ENCODE measurements at places on chromosomes 13 and 19.

GRCh38 chr19:13097463-13098258 is 5.0 kb downstream of the LYL1 start:
- no peak for DNase-seq

DNA sequence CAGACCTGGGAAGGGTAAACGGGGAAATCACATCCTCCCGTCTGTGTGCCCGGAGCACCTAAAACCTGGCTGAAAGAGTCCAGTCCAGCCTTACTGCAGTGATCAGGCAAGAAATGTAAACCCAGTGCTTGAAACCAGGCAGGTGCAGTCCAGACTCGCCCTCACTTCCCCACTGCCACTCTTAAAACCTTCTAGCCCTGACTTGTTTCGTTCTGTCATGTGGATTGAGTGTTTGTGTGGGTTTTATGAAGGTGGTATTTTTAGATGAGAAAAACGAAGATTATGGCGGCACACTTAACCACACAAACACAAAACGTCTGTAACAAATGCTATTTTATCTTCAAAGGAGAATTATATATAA is 839 bp upstream of the CKAP2 start:
- peak; percentile 42 for DNase-seq

DNA sequence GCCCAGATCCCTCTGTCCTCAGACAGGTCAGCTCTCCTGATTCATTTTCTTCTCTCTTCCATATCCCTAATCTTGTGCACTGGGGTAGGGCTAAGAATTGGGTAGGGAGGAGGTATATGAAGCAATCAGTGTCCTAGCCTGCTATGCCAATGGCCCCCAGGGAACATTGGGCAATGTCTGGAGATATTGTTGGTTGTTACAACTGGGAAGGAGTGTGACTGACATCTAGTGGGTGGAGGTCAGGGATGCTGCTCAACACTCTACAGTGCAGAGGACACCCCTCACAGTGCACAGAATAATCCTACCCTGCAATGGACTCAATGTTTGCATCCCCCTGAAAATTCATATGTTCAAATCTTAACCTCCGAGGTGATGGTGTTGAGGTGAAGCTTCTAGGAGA is 57.5 kb downstream of the CPAMD8 start:
- DNase-seq: no peak

GRCh38 chr13:110635405-110636002 is 20.2 kb downstream of the NAXD start:
- no peak for DNase-seq

GRCh38 chr13:40231751-40232150 is 434.7 kb downstream of the FOXO1 start:
- no peak for DNase-seq

DNA sequence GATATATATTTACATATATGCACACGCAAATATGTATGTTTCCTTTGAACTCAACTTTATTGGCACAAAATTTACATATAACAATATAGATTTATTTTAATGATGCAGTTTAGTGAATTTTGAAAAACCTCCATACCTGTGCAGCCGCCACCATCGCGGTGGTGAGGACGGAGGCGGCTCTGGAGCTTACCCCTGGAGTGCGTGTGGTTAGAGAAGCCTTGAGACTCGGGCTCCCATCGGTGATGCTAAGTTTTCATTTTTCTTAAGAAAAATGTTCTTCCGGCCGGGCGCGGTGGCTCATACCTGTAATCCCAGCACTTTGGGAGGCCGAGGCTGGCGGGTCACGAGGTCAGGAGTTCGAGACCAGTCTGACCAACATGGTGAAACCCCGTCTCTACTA is 31.8 kb downstream of the GJA3 start:
- DNase-seq: no peak

- DNase-seq: no peak
Observed at GRCh38 chr13:50809133-50810090, 34.1 kb downstream of the DLEU7 start.

GRCh38 chr19:49017666-49018351 is 918 bp upstream of the LHB start:
- DNase-seq: peak; percentile 36

DNA sequence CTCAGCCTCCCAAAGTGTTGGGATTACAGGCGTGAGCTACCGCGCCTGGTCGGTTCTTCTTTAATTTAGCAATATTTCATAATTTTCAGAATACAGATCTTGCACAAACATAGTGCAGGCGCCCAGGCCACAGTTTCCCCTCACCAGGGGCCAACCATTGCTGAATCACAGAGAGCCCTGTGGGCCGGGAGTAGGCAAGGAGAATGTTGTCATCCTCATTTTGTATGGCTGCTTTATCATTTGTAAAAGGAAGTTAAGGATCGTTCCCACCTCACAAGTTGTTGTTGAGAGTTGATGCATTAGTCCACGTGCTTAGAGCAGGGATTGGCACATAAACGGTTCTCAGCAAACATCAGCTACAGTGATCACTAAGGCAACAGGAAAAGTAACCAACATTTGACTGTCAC is 30.2 kb downstream of the MEIS3 start:
- DNase-seq: no peak

DNA sequence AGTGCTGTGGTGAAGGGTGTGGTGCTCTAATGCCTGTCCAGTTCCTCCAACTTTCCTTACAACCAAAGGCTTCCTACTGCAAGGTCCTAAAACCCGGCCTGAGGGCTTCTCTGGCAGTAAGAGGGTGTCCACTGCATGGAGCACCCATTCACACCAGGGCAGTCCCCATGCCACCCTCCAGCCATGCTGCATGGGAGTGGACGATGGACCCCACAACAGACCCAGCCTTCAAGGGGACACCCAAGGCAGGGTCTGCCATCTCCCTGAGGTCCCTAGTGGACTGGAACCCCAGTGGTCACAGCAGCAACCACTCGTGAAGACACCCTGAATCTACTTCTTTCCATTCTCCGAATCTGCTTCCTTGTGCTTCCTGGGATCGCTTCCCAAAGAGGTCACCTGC is 117.6 kb upstream of the SOX1 start:
- DNase-seq: no peak

GRCh38 chr13:40379196-40379595 is 287.2 kb downstream of the FOXO1 start:
- DNase-seq: no peak

DNA sequence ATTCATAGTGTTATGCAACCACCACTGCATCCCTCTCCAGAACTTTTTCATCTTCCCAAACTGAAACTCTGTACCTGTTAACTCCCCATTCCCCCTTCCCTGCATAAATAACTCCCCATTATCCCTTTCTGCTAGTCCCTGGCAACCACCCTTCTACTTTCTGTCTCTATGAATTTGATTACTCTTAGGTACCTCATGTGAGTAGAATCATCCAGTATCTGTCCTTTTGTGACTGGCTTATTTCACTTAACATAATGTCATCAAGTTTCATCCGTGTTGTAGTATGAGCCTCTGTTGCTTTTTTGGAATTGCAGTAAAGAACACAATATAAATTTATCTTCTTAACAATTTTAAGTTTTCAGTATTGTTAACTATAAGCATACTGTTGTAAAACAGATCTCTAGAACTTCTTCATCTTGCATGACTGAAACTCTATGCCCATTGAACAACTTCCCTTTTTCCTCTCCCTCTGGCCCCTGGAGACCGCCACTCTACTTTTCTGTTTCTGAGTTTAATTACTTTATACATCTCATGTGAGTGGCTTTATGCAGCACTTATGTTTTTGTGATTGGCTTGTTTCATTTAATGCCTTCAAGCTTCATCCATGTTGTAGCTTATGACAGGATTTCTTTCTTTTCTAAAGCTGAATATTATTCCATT is 87.3 kb upstream of the ABCC4 start:
- no peak for DNase-seq

- DNase-seq: no peak
Observed at GRCh38 chr13:102325321-102325720, 76.5 kb downstream of the FGF14 start.

DNA sequence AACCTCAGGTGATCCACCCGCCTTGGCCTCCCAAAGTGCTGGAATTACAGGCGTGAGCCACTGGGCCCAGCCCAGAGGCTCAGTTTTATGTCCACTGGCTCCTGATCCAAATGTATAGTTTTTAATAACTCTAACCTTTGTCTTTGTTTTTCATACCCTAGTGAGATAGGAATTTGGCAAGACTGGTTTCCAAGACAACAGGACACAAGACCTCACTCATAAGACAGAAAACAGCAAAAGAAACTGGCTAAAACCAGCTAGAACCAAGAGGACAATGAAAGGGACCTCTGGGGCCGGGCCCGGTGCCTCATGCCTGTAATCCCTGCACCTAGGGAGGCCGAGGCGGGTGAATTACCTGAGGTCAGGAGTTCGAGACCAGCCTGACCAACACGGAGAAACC is 27.6 kb downstream of the CPT1C start:
- DNase-seq: no peak

DNA sequence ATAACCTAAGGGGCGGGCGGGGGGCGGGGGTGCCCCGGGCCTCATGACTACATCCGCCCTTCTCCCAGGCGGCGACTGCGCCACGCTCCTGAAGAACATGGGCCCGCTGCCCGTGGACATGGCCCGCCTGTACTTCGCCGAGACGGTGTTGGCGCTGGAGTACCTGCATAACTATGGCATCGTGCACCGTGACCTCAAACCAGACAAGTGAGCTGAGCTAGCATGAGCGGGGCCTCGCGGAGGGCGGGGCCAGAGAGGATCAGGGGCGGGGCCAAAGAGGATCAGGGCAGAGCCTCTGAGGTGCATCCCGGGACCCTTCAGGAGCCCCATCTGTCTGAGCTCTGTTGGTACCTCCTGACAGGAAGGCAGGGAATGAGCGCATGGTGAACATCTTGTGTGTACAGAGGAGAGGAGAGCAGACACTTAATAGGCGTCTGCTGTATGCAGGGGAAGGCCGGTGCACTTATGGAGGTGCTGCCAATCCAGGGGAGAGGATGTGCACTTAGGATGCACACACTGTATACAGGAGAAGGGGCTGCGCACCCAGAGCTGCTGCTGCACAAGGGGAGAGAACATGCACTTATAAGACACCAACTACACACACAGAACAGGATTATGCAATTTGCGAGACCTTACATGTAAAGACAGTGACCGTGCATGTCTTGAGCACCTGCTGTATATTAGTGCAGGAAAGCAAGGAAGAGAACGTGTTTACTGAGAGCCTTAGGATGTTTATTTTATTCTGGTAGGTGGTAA is 20.9 kb upstream of the PIK3R2 start:
- DNase-seq: no peak

- DNase-seq: no peak
Observed at GRCh38 chr13:36882829-36883390, 37.1 kb downstream of the SMAD9 start.

GRCh38 chr13:109480011-109480955 is 306.1 kb downstream of the IRS2 start:
- DNase-seq: no peak

DNA sequence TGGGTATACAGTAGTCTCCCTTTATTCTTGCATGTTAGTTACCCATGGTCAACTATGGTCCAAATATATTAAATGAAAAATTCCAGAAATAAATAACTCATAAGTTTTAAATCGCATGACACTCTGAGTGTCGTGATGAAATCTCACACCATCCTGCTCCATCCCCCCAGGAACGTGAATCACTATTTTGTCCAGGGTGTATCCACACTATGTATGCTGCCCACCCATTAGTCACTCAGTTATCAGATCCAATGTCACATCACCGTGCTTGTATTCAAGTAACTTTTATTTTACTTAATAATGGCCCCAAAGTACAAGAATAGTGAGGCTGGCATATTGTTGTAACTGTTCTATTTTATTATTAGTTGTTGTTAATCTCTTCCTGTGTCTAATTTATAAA is 115.8 kb upstream of the SERP2 start:
- no peak for DNase-seq

DNA sequence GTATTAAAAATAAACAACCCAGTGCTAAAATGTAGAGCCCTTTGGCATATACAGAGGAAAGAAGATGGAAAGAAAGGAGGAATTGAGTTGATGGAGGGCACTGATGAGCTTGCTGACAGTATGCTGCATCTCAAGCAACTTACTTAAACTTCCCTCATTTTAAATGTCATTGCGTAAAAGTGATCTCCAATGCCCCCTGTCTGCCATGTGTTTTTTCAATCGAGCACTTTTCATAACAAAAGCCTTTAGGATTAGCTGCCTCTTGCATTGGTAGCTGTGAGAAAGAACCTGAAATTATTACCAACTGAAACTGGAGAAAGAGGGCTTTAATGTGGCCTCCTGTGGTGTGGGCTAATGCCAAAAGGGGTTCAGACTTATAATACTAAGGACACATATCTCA is 541.6 kb downstream of the SUCLA2 start:
- no peak for DNase-seq

DNA sequence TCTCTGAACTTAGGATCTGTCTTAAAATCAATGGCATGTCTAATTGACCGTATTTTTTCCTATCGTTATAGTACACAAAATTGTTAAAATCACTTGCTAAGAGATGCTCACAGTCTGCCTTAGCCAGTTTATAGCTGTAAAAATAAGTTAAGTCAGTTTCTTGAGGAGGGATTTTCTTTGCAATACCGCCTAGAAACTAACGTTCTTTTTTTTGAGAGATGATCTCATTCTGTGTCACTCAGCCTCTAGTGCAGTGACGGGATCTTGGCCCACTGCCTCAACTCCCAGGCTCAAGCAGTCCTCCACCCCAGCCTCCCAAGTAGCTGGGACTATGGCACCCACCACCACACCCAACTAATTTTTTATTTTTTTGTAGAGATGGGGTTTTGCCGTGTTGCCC is 4.4 kb downstream of the CKAP2 start:
- no peak for DNase-seq

- no peak for DNase-seq
Observed at GRCh38 chr13:76965759-76966421, 17.6 kb downstream of the ACOD1 start.

GRCh38 chr19:38894968-38895367 is 4.5 kb downstream of the SIRT2 start:
- no peak for DNase-seq

DNA sequence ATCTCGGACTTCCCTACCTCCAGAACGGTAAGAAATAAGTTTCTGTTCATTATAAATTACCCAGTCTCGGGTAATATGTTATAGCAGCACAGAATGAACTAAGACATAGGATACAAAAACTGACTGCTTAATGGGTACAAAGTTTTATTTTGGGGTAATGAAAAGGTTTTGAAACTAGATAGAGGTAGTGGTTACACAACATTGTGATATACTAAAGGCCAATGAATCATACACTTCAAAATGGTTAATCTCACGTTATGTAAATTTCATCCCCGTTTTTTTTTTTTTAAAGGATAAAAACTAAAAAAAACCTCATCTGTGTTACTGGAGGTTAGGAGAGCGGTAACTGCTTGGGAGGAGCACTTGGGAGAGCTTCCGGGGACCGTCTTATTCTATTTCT is 23.5 kb downstream of the AKT2 start:
- no peak for DNase-seq

- no peak for DNase-seq
Observed at GRCh38 chr13:24500977-24501376, 11.6 kb downstream of the PARP4 start.

- no peak for DNase-seq
Observed at GRCh38 chr13:108463340-108463739, 166.1 kb upstream of the MYO16 start.

- DNase-seq: peak; percentile 91
Observed at GRCh38 chr19:35509861-35510625, 3.4 kb downstream of the DMKN start.

GRCh38 chr13:103022336-103022735 is 43.9 kb downstream of the SLC10A2 start:
- DNase-seq: no peak

- DNase-seq: no peak
Observed at GRCh38 chr13:45602183-45603170, 13.1 kb downstream of the ERICH6B start.

GRCh38 chr13:24217601-24218281 is 57.2 kb downstream of the SPATA13 start:
- DNase-seq: no peak

All from NCI-H1105 (cell line).